ENCODE measurements at places on chromosomes 16 and 17.

GRCh38 chr16:68707340-68708152 lies 29.5 kb upstream of the CDH1 start:
- DNase-seq: no peak

DNA sequence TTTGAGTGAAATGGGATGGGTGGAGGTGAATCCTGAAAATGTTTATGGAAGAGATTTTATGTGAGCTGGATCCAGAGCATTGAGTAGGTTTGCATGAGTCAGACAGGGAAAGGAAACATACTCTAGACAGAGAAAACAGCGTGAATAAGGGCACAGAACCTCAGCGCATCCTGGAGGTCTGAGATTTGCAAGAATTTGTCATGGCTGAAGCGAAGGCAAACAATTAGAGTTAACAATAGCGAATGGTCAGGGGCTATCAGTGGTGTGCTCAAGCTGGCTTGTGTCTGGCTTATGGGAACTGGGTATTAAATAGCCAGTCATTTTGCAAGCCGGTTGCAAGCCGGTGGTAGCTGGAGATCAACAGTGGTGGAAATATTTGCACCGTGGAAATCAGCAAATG lies 36.4 kb downstream of the MAP2K6 start:
- DNase-seq: no peak

DNA sequence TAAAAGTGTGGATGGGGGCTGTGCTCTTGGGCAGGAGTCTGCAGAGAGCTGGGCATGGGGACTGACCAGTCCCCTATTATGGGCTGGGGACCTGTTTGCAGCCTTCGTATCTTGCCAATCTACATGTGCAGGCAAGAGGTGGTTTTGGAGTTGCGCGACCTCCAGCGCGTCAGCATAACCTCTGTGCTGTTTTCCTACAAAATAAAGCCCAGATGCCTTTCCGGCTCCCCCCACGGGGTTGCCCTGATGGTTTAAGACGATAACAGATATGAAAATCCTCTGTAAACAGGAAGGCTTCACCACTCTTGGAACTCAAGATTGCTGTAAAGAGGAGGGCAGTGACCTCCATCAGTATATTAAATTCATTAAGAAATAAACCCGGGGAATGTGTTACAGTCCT lies 16.5 kb upstream of the SPPL2C start:
- DNase-seq: no peak

- no peak for DNase-seq
Measured at GRCh38 chr17:37592291-37592690, 16.9 kb downstream of the SYNRG start.

DNA sequence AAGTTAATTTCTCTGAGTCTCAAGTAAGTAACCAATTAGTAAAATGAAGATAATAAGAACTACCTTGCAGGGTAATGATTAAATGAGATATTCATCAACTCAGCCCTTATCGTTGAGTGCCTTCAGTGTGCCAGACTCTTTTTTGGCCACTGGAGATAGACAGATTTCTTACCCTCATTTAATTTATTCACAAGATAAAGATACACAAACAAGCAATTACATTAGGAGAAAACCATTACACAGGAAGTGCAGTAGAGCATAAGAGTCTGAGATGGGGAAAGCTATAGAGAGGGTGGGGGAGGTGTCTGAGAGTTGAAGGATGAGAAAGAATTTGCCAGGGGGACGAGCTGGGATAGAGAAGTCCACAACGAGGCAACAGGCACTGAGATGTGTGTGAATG lies 72.5 kb upstream of the BCAR1 start:
- no peak for DNase-seq

DNA sequence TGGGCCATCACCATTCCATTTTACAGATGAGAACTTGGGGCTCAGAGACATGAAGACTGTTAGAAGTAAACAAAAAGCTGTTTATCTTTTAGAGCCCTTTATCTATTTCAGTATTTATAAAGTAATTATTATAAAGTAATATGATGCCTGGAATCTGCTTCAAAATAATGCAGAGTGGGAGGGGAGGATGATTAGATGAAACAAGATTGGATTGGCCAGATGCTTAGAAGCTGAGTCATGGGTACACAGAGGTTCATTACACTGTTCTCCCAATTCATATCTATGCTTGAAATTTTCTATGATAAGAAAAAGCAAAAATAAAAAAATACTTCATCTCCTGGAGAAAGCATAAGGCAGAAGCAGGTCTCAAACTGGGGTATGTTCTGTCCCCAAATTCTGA lies 29.4 kb downstream of the TOM1L2 start:
- no peak for DNase-seq

GRCh38 chr17:67613961-67614360 lies 103.8 kb upstream of the NOL11 start:
- DNase-seq: no peak

DNA sequence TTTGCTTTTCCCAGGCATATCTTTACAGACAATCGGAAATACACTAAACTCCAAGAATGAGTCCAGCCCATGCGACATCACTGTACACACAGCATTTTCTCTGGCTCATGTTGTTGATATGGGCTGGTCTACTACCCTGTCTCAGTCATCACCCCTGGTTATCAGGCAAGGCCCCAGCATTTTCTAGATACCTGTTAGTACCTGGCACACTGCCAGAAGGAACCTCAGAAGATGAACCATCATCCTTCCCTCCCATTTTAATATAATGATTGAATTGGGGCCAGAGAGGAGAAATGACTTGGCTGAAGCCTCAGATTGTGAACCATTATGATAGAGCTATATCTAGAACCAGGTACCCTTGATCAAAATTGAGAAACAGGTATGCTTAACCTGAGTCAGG lies 406.2 kb downstream of the CDH11 start:
- DNase-seq: no peak

DNA sequence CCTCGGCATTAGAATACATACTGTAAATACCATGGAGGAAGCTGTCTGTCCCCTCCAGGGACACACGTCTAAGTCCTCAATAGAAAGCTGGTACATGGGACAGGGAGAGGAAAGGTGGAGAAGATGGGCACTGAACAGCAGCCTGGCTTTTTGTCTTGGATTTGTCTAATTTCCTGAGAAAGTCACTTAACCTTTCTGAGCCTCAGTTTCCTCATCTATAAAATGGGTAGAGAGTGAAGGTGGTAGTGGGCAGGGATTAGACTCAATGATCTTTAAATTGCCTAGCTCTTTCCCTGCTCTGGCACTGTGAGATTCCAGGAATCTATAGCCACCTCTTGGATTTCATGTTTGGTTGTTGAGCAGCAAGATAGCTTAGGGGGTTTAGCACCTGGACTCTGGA lies 96.2 kb downstream of the ASIC2 start:
- DNase-seq: no peak

- DNase-seq: no peak
Measured at GRCh38 chr16:3012828-3013420, at the start of gene CLDN9. CLDN9 (plus strand) TSS chr16:3012923; CDS start chr16:3013363, 440 bp downstream.

DNA sequence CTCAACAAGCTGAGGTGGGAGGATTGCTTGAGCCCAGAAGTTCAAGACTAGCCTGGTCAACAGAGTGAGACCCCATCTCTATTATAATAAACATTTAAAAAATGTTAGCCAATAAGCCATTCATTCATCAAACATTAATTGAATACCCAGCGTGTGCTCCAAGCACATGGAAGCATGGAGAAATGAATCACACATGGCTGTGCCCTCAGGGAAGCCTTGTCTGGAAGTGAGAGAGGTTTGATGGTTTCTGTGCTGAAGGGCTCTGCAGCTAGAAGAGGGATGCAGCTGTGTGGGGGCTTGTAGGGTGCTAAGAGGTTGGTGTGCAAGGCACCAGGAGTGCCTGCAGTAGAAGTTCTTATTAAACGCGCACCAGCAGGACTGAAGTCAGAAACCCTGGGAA lies 11.2 kb downstream of the CYB5D2 start:
- no peak for DNase-seq

DNA sequence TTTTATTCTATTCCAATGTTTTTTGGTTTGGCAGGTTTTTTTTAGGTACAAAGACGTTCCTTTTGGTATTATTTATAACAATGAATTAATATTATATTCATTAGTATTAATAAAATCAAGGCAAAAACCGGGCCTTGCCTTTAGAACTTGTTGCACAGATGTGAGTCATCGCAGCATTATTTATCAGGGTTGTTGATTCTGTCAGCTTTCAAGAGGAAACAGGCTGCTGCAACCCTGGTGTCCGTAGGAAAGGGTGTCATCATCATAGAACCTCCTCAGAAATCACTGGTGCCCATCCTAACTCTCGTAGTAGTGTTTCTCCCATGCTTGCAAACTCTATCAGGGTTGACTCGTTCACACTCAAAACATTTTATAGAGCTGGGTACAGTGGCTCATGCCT lies 10.2 kb upstream of the LRRC37B start:
- DNase-seq: no peak

GRCh38 chr16:15043344-15043743 lies 12.5 kb downstream of the NTAN1 start:
- DNase-seq: no peak

GRCh38 chr16:3215601-3216262 lies 19.2 kb downstream of the ZNF200 start:
- no peak for DNase-seq

- DNase-seq: no peak
Measured at GRCh38 chr16:83681381-83681956, 126.3 kb upstream of the HSBP1 start.

DNA sequence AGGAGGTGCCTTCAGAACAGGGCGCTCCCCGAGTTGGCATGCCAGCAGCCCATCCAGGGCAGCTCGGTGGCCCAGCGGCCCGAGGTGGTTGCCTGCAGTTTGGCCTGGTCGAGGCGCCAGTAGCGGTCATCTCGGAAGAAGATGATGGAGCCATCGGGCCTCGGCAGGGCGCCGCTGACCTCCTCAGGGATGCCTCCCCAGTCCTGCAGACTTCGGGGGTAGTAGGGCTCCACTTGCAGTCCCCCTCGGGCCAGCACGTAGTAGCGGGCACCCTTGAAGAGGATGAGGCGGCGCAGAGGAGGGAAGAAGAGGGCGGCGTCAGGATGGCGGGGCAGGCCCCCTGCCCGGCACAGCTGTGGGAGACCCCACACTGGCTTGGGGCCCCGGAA lies 5.8 kb downstream of the C17orf50 start:
- no peak for DNase-seq

GRCh38 chr17:437545-437944 lies 84.9 kb upstream of the RPH3AL start:
- DNase-seq: no peak

GRCh38 chr17:45363498-45363897 lies 46.7 kb upstream of the MAP3K14 start:
- no peak for DNase-seq

DNA sequence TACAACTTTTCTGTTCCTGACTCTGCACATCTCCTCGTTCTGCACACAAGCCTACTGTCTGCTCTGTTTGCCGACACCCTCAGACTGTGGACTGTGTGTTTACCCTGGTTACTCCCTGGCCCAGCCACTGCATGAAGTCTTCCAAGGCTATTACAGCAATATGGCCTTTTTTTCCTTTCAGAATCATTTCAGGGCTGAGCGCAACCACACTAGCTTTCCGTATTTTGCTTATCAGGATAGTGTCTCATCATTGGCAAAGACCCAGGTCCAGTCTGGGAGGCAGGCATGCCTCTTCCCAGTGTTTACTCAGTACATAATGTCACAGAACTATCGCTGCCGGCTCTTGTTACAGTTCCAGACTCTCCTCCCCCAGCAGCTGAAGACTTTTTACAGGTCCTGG lies 10.1 kb downstream of the DNAH9 start:
- DNase-seq: no peak

GRCh38 chr16:68227183-68227793 lies 8.6 kb downstream of the ESRP2 start:
- DNase-seq: no peak

GRCh38 chr17:66508896-66509844 lies 206.8 kb downstream of the PRKCA start:
- DNase-seq: peak; percentile 63

GRCh38 chr16:29139261-29139802 lies 154.5 kb downstream of the LAT start:
- DNase-seq: no peak

- DNase-seq: no peak
Measured at GRCh38 chr17:8674344-8675305, 44.1 kb upstream of the MYH10 start.

Data from activated naive CD4-positive, alpha-beta T cell treated with anti-CD3 and anti-CD28 coated beads, Interleukin-2, amount 50 U/mL, for 16 hours (primary cell).